ENCODE measurements at places on chromosomes 2 and 18.

DNA sequence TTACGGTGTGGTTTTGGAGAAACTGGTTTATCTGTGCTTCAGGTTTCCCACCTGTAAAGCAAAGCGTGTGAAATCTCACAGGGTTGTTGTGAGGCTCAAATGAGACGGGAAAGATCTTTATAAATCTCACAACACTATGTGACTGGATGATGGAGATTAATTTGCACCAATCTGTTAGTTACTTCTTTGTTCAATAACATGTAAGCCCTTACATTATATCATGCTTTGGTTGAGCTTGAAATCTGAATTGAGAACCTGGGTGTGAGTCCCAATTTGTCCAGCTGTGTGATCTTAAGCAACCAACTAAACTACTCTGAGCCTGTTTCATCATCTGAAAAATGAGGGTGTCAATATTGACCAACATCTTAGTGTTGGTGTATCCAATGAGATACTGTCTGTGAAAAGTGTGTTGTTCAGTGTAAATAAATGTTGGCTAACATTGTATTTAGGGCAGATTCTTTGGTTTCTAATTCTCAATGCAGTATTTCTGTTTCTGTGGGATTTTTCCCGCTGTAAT lies 741 bp upstream of the GCKR start:
- no peak for DNase-seq

GRCh38 chr18:25727281-25727985 lies 363.0 kb downstream of the SS18 start:
- no peak for DNase-seq

DNA sequence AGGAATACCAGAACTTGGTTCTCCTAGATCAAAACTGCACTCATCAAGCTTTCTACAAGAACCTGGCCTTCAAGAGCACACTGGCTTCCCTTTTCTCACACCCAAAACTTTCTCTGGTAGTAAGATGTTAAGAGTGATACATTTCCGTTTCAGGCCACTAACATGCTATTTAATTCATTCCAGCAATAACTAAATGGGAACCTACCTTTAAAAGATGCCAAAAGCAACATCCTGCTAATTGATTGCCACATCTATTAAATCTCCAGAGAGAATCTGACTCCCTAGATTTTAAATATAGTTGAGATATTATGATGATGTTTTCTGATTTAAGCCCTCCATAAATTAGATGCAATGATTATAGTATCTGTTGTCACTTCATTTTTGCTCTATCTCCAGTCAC lies 71.6 kb downstream of the KCTD18 start:
- no peak for DNase-seq

DNA sequence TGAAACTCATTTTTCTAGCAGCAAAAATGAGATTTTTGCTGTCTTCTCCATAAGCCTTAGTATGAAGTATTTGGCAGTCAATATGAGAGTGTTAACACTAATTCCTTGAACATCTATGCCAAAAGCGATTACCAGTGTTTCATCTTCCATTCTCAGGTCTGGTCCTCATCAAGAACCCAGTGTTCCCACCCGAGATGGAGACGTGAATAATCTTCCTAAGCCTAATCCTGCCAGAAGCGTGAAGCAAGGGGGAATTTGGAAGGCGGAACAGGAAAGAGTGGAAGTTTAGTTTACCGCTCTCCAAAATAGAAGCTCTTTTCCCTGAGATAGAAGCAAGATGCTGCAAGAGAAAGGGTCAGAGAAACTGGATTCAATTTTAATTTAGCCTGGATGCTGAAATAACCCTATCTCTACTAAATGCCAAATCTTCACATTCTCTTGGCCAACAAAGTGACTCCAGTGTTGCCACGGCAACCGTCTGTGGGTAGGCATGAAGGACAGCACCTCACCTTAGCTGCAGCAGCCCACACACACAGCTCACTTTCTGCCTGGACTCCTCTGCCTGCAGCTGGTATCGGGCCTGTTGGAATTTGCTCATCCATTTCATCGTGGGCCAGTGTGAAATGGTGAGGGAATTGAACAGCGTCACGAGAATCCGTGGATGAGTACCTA lies 711.1 kb downstream of the CBLN2 start:
- DNase-seq, result no peak

Data from islet precursor cell (in vitro differentiated cells).